ENCODE measurements at places on chromosomes 13 and 19.

GRCh38 chr13:74132152-74132775, 1.9 kb downstream of the KLF12 start:
- no peak for DNase-seq

DNA sequence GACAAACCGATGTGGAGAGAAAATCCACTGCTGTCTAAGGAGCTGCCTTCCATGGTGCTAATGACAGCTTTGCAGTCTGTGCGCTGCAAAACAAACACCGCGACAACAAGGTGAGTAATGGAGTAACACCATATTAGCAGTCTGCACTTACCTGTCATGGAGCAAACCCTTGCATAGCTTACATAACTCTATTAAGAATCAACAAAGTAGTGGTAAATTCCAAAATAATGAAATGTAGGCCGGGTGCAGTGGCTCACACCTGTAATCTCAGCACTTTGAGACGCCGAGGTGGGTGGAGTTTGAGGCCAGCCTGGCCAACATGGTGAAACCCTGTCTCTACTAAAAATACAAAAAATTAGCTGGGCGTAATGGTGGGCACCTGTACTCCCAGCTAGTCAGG, 56.2 kb downstream of the PARP4 start:
- DNase-seq = no peak

- no peak for DNase-seq
These were observed 107.0 kb downstream of the ZNF536 start for GRCh38 chr19:30479231-30479630.

DNA sequence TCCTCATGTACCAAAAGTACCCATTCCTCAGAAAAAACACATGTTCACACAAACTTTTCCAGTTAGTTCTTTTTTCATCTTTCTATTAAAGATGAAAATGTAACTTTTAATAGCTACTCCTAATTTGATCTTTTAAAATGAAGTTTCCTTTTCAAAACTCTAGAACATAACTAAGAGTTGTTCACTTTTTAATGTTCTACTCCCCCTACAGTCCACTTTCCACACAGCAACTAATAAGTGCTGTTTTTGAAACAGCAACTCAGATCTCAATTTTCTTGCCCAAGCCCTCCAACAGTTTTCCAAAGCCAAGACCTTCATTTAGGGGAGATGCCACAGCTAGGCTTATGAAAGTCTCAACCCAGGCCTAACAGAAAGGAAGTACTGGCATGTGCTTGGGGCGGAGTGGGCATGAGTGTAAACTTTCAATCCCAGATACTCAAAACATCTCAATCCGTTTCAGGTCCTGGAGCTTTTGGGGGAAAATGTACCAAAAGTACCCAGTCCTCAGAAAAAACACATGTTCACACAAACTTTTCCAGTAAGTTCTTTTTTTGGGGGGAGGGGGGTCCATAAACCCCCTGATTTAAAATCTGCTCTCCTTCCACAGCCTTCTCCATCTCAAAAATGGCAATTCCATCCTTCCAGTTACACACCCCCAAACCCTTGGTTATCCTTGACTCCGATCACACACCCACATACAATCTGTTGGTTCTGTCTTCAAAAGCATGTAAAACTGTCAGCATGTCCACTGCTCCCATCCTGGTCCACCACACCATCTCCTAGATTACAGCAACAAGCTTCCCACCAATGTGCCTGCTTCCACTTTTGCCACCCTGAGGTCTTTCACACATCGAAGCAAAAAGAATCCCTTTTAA, 2.0 kb downstream of the FBL start:
- no peak for DNase-seq

GRCh38 chr13:50384724-50385123, 369.5 kb downstream of the KCNRG start:
- no peak for DNase-seq
